ENCODE measurements at places on chromosomes 2 and 18.

DNA sequence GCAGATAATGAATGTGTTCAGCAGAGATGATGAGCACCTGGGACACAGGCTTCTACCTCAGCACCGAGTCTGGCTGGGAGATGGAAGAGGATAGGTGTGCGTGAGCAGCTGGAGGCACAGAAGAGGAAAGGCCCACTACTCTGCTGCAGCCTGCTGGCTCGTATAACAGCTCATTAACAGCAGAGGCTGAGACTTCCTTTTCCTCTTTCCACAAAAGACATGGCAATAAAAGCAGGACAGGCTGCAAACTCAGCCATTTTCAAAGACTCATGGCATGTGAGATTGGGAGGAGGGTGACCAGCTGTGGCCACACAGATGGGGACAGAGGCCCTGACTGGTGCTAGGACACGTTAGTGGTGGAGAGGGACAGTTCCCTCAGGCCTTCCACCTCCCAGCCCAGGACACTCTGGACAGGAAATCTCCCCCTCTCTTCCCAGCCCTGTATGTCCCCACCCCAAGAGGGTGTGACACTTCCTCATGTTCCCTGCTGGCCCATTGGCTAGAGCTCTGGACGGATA, 60.3 kb downstream of the CACNB4 start:
- DNase-seq: no peak

GRCh38 chr2:85772019-85772745, 18.4 kb downstream of the ATOH8 start:
- peak; percentile 93 for DNase-seq

GRCh38 chr18:69889009-69889408, 58.7 kb downstream of the CD226 start:
- no peak for DNase-seq

GRCh38 chr2:58788402-58788801, 547.3 kb upstream of the FANCL start:
- DNase-seq: no peak

DNA sequence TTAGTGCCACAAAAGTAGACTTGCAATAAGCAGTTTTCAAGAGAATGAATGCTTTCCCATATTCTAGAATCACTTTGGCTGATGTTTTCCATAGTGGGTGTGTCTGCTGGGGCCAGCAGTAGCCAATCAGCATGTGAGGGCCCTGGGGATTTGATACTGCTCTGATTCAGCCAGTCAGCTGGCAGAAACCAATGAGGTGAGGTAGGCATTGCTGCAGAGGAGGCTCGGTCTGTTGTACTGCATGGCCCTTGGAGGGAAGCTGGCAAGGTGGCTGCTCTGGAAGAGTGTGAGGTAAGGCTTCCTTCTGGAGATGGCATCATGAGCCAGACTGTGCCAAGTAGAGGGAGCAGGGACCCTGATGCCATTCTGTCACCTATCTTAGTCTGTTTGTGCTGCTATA, 22.7 kb downstream of the TMEM87B start:
- DNase-seq: no peak

DNA sequence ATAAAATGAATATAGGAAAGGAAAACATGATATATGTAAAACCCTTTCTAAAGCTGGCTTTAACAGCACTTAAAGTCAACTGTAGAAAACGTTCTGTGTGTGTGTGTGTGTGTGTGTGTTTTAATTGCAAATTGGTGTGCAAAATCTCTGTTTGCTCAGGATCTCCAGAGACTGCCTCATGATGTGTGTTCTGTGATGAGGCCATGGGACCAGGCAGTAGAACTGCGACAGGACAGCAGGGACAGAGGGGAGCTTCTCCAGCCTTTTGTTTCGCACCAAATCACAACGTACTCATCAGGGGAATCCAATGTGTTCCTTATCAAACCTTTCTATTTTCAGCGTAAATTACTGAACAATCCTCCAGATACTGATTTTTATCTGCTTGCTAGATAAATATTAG, 66.7 kb downstream of the NXPH2 start:
- DNase-seq: no peak

- no peak for DNase-seq
Observed at GRCh38 chr2:78876316-78876688, 149.2 kb upstream of the REG3G start.

GRCh38 chr18:51739044-51739666, 541.7 kb upstream of the MEX3C start:
- DNase-seq: no peak

Data from kidney glomerular epithelial cell (primary cell).